Stimulated activated CD4-positive, alpha-beta T cell treated with anti-CD3 and anti-CD28 coated beads, Interleukin-12 subunit alpha, Interleukin-12 subunit beta, amount 100 ng/mL, for 24 hours (primary cell): ENCODE measurements at places on chromosomes 1 and 21.

DNA sequence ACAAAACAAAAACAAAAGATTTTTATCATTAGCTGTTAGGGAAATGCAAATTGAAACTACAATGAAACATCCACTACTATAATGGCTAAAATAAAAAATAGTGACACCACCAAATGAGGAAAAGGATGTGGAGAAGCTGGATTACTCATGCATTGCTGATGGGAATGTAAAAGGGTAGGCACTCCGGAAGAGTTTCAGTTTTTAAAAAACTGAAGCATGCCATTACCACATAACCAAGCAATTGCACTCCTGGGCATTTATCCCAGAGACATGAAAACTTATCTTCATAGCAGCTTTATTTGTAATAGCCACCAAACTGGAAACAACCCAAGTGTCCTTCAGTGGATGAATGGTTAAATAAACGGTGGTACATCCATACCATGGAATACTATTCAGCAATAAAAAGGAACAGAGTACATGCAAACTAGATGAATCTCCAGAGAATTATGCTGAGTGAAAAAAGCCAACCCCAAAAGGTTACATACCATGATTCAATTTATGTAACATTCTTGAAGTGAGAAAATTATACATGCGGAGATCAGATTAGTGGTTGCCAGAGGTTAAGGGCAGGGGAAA, 14.5 kb upstream of the CFAP298 start:
- DNase-seq, result no peak

DNA sequence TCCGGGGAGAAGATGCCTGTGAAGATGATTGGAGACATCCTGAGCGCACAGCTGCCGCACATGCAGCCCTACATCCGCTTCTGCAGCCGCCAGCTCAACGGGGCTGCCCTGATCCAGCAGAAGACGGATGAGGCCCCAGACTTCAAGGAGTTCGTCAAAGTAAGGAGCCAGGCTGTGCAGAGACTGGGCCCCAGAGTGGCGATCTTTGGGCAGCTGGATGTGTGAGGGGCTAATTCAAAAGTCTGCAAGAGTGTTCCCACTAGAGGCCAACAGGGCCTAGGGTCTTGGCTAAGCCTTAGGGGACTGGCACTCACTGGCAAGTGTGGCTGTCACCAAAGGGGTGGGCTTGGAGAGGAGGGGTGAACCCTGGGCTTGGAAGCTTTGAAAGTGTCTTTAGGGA, 50.4 kb downstream of the ATP5PO start:
- DNase-seq, result no peak

DNA sequence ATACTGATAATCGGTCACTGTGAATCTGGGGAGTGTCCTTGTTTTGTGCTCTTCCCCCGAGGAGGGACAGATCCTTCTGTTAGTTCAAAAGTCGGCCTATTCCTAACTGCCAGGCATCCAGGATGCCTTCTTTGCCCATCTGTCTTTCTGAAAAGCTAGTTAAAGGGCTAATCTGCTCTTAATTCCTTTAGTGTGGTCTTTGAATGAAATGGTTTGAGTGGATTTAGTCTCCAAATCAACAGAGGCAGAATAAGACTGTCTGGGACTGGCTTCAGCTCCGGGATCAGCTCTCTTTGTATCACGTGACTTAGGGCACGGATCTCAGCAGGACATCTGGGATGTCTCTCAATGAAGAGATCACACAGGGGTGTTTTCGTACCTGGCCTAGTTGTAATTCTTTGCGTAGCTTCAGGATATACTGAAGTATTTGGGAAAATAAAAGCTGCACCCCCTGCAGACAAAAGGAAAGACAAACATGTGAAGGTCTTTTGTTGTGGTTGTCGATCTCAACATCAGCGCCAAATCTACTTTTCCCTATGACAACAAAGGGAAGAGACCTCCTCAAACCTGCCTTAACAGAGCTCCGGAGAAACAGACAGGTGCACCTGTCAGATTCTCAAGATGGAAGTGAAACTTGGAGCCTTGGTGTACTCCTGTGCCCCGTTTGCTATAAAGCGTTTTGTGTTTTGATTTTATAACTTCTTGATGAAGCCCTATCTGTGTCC, 97.9 kb downstream of the ERG start:
- DNase-seq, result no peak

GRCh38 chr1:229621663-229622062, 4.3 kb downstream of the TAF5L start:
- DNase-seq, result no peak

- DNase-seq, result no peak
Observed at GRCh38 chr1:179283992-179284391, 9.6 kb upstream of the SOAT1 start.

- DNase-seq, result no peak
Observed at GRCh38 chr1:46587069-46587468, 17.0 kb downstream of the MKNK1 start.

DNA sequence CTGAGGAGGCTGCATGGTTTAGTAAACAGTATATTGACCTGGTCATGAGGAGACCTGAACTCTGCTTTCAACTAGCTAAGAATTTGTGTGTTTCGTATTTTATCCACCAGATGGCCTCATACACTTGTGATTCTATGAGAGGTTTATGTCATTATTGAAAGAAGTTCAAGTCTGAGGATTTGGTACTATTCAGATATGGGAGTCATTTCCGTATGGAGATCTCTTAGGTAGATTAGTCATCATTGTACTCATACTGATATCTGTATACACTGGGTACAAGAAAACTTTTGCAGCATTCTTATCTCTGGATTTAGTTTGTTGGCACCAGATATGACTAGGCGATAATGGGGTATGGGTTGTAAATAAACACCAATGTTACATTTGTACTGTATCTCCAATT, 26.6 kb downstream of the ATF6 start:
- DNase-seq, result no peak

GRCh38 chr21:25578056-25578961, 29.0 kb downstream of the MRPL39 start:
- DNase-seq, result no peak

- no peak for DNase-seq
Observed at GRCh38 chr21:26116456-26117011, 54.0 kb downstream of the APP start.

- no peak for DNase-seq
Observed at GRCh38 chr1:85502171-85502570, 37.2 kb upstream of the DDAH1 start.

- DNase-seq, result no peak
Observed at GRCh38 chr1:118588566-118588965, 399.6 kb downstream of the TBX15 start.

- no peak for DNase-seq
Observed at GRCh38 chr1:3858231-3858981, 1.1 kb downstream of the DFFB start.

DNA sequence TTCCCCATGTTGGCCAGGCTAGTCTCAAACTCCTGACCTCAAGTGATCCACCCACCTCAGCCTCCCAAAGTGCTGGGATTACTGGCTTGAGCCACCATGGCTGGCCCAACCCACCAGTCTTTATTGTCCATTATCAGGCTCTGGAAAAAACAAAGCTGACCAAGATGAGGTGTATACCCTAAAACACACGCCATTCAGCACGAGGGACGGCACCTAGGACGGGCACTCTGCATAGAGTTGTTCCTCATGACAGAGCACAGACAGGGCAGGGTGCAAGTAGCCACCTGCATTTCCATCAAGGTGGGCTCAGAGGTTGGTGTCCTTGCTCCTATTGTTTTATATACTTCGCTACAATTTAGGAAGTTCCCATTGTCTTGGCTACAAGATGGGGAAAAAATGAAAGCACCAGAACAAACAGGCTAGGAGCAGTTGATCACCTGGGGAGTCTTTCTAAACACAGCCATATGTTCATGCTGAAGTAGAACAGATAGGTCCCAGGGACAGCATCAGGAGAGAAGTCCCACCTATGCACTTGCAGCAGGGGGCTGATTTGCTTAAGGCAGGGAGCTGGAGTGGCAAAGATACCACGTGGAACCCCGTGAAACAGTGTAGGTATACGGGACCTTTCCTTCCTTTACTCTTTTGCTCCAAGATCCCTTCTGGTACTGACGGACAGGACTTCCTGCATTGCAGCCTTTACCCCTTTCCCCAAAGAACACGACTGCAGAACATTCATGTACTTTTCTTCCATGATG, 4.5 kb downstream of the KRTCAP2 start:
- DNase-seq, result no peak

DNA sequence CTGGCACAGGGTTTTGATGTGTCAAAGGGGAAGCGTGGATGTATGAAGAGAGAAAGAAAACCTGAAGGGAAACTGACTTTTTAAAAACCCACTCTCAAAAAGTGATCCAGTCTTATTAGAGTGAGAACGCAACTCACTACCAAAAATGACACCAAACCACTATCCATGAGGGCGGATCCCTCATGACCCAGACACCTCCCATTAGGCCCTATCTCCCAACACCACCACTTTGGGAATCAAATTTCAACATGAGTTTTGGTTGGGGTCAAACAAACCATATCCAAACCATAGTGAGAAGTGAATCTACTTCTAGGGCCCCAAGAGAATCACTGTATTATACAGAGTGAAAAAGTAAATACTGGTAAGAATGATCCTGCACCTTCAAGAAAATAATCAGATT, 53.5 kb downstream of the FNBP1L start:
- no peak for DNase-seq

GRCh38 chr1:5711956-5712645, 280.1 kb downstream of the NPHP4 start:
- no peak for DNase-seq

DNA sequence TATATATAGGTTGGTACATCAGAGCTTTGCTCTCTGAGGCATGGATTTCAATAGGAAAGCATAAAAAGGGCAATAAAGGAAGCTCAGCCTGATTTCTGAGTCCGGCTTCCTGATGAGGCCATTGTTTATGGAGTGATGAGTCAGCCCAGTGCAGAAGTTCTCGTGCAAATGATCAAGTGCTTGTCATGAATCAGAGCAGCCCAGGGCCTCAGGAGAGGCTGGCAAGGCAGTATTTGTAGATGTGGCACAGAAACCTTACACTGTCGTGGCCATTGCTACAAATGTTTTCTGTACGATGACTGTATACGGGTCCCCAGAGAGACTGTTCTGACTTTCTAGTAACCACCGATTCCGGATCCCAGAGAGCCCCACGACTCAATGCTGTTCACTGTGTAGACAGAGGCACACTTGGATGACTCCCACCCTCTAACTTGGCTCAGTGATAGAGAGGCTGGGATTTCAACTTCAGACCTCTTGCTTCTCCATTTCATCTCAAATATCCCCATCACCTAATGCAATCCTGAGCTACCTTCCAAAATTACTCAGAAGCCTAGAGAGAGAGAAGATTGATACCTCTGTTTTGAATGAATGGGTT, 26.8 kb downstream of the UMODL1 start:
- no peak for DNase-seq

- DNase-seq, result no peak
Observed at GRCh38 chr1:114651893-114652292, 18.0 kb downstream of the DENND2C start.

- DNase-seq, result no peak
Observed at GRCh38 chr1:43621861-43622260, 28.1 kb upstream of the KDM4A start.

GRCh38 chr21:43923391-43923790, 58.4 kb downstream of the AGPAT3 start:
- no peak for DNase-seq

DNA sequence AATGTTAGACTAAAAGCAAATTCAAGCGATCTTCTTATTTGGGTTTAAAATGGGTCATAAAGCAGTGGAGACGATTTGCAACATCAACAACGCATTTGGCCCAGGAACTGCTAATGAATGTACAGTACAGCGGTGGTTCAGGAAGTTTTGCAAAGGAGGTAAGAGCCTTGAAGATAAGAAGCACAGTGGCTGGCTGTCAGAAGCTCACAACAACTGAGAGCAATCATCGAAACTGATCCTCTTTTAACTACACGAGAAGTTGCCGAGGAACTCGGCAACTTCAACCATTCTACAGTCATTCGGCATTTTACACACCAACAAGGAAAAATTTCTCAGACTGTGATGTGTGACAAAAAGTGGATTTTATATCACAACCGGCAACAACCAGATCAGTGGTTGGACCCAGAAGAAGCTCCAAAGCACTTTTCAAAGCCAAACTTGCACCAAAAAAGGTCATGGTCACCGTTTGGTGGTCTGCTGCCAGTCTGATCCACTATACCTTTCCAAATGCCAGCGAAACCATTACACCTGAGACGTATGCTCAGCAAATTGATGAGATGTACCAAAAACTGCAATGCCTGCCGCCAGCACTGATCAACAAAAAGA, 47.9 kb downstream of the ASH1L start:
- no peak for DNase-seq

- DNase-seq, result no peak
Observed at GRCh38 chr1:203690730-203691129, 64.1 kb downstream of the ATP2B4 start.

- no peak for DNase-seq
Observed at GRCh38 chr1:198577444-198577843, 37.0 kb upstream of the ATP6V1G3 start.

DNA sequence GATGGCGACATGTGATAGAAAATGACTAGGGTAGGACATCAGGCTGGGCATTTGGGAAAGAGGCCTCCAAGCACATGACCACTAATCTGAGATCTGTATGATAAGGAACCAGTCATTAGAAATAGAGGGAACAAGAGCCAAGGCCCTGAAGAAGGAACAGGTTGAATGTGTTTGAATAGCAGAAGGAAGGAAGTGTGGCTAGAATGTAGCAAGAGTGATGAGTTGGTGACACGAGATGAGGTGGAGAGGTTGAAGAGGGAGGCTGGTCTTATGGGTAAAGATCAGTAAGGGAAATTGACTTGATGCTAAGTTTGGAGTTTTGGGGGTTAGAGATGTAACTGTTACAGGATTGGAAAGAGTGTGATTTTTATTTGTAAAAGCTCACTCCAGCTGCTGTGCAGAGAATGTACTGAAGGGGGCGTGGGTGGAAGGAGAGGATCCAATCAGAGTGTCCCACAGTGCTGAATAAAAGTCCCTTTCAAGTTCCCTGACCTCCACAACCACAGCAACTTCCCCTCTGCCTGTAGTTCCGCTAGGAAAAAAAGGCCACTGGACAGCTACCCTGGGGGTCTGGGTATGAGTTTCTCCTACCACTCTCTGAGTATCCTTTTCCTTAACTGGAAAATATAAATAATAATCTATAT, 295.0 kb downstream of the OMA1 start:
- no peak for DNase-seq
